WTC11 (cell line): ENCODE measurements at places on chromosomes 16 and 17. TPM values are rescaled to one million over a fixed set of nuclear protein-coding genes. Genes with fewer than 3 reads are reported as not detected.

- peak; percentile 44 for DNase-seq
Observed at GRCh38 chr16:4613636-4614570, 785 bp downstream of the UBALD1 start.

DNA sequence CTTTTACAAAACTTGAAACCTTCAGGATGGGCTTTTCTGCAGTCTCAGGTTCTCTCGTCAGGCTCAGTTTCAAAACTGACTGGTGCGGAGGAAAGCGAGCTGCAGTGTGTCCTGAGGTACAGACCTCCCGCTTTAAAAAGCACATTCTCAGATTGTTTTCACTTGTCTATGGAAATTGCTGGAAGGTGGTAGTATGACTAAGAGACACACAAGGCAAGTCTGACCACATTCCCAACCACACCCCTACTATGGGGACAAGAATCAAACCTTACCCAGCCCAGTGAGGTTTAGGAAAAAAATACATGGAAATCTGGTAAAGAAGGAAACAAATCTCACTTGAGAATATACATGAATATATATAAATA is 18.2 kb downstream of the SRP68 start:
- DNase-seq: no peak

DNA sequence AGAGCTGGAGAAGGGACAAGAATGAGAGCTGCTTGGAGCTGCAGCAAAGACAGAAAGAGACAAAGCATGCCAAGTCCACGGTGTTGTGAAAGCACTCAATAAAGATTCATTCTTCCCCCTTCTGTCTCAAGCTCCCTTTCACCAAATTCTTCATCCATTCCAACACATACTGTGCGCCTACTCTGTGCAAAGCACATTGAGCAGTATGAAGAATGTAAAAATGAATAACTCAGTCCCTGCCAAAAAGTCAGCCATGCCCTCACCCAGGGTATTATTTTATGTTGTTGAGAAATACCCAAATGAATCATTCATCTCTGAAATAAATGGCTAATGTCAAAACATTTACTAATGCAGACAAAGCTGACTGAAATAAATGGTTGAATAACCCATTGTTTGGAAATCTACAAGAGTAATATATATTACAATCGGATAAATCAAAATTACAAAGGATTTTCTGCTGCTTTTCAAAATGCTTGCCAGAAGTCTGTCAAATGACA is 282.9 kb upstream of the IRX5 start:
- no peak for DNase-seq

DNA sequence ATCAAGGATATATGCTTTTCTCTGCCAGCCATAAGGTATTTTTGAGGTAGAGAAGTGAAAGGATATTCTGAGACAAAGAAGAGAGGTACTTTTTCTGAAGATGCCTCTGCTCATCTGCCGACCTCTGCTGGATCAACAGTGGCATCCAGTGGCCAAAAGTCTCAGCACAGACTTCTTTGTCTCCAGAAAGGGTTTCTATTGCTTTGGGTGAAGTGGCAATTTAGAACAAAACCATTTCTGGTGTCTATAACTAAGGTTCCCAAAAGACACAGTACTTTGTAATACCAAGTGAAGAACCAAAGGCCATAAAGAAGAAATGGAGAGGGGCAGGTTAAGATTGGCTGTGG is 155.2 kb upstream of the C17orf78 start:
- peak; percentile 41 for DNase-seq

GRCh38 chr17:69058165-69058564 is 2.6 kb downstream of the ABCA9 start:
- no peak for DNase-seq

Gene NT5M
- 10.8 to 18.8 TPM (median 17.5 TPM) in 3 replicates for total RNA-seq

Gene IFI35
- 3.0 to 4.7 TPM (median 3.8 TPM) in 3 replicates for total RNA-seq

Gene CLEC18A
- total RNA-seq: 0.26 to 0.46 TPM (median 0.46 TPM) in 3 replicates
